Bronchus fibroblast of lung (primary cell): ENCODE measurements at places on chromosomes 6 and 20. TPM values are rescaled to one million over a fixed set of nuclear protein-coding genes. Genes with fewer than 3 reads are reported as not detected.

RRP36 gene
- total RNA-seq: 109 and 114 TPM in 2 replicates

ID4 gene
- 0.89 and 1.0 TPM in 2 replicates for total RNA-seq

CFAP61 gene
- total RNA-seq: not detected in 2 replicates

FOXS1 gene
- not detected in 2 replicates for total RNA-seq

PRDM13 gene
- under 0.01 TPM in 1 of 2 replicates, not detected in the other for total RNA-seq

HRH3 gene
- not detected in 2 replicates for total RNA-seq
